Inflammatory macrophage treated with lipopolysaccharide for 4 hours (primary cell): ENCODE measurements at places on chromosomes 6 and 20.

- DNase-seq = no peak
Measured at GRCh38 chr20:23094213-23094896, 8.2 kb upstream of the CD93 start.

- no peak for DNase-seq
Measured at GRCh38 chr6:15411766-15412165, 165.9 kb downstream of the JARID2 start.

DNA sequence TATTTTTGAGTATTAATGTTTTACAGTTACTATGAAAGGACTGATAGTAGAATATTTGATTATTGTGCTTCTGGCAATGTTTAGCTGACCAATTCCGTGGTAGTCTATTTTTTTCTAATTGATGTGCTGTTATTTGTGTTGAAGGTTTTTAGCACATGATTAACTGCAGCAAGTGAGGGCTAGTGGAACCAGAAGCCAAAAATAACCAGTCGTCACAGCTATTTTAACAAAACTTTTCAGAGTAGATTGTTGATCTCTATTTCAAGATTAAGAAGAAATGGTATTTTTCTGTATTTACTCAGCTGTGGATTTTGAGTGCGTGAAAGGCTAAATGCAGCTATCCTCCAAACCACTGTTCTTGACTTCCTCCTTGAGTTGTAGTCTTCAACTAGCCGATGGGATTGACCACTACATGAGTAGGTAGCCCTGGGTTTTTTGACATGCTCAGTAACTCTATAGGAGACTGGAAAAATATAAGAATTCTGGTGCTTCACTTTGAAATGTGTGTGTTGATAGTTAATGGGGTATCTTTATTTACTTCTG is 258.0 kb downstream of the ZFAND3 start:
- DNase-seq = no peak

- DNase-seq = peak; percentile 71
Measured at GRCh38 chr20:49851231-49851705, 38.6 kb downstream of the SLC9A8 start.

DNA sequence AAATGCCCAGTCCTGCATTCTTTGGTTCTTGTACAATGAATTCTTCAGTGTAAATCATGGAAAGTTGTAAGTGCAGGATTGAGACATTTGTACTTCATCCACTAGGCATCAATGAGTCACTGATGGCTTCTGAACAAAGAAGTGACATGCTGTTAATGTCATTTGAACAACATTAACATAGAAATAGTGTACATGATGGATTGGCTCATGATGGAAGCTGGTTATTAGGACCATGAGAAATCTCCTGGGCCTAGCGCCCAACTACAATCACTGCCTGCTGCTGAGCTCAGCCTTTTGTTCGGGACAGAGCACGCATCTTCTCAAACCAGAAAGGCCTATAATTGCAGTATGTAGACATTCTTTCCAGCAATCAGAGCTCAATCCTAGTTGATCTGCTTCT is 316.8 kb upstream of the TSHZ2 start:
- no peak for DNase-seq

GRCh38 chr6:15346315-15346714 is 100.4 kb downstream of the JARID2 start:
- DNase-seq = no peak

GRCh38 chr6:132085731-132086130 is 134.6 kb upstream of the CCN2 start:
- no peak for DNase-seq

DNA sequence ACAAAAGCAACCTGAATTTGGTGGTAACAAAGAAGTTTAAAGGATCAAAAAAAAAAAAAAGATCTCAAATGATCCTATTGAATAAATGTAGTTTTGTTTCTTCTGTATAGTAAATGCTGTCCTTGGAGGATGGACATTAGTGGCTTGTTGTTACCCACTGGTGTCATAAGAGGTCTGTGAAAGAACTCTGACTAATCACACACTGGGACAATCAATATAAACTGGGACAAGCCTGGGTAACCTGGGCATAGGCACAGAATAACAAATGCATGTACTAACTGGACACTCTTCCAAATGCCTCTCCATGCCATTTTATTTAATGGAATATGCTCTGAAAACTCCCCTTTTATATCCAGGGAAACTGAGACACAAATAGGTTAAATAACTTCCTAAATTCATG is 241.4 kb downstream of the DOK5 start:
- no peak for DNase-seq

GRCh38 chr6:1435806-1436205 is 46.4 kb downstream of the FOXF2 start:
- no peak for DNase-seq

DNA sequence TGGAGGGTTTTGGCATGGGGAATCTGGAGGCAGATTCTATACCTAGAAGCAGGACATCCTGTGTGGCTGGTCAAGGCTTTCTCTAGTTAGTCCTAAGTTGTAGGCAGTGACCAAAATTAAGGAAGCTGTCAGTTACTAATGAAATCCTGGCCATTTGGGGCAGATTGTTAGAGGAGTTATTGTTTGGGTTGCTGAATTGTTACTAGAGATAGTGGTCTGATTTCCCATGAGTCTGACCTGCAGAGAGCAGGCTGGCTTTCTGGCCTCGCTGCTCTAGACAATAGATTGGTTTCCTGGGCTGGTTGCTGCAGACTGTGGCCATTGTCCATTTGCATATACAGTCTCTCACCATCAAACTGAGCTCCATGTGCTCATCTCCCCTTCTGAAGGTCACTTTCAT is 205.0 kb upstream of the SASH1 start:
- no peak for DNase-seq

GRCh38 chr6:103277936-103278335 is 1581.8 kb downstream of the HACE1 start:
- DNase-seq = no peak

DNA sequence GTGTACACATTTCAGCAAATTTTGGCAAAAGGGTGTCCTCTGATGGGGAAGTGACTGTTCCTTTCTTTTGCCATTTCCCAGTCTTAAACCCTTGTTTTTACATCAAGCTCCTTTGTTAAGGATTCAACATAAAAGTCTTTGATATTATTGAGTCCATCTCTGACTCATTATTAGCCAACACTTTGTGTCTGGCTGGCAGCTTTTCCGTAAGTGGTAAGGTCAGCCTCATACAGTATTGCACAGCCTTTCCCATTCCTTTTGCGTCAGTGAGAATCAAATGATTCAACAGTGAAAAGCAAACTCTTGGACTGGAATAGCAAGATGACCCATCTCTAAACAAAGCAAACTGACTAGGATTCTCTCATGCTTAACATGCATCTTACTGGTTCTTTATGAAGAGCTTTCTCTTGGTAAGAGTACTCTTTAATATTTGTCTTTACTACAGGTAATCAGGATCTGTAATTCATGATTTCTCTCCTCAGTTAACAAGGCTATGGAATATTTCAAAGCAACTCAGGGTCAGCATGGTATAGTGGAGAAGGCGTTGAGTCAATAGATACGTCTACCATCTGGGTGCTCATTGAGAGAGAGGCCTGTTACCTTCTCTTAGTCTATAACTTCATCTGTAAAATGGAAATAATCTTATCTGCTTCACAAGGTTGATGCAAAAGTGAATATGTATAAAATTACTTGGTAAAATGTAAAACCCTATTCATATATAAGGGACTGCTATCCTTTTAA is 183.6 kb downstream of the PRL start:
- peak; percentile 58 for DNase-seq

DNA sequence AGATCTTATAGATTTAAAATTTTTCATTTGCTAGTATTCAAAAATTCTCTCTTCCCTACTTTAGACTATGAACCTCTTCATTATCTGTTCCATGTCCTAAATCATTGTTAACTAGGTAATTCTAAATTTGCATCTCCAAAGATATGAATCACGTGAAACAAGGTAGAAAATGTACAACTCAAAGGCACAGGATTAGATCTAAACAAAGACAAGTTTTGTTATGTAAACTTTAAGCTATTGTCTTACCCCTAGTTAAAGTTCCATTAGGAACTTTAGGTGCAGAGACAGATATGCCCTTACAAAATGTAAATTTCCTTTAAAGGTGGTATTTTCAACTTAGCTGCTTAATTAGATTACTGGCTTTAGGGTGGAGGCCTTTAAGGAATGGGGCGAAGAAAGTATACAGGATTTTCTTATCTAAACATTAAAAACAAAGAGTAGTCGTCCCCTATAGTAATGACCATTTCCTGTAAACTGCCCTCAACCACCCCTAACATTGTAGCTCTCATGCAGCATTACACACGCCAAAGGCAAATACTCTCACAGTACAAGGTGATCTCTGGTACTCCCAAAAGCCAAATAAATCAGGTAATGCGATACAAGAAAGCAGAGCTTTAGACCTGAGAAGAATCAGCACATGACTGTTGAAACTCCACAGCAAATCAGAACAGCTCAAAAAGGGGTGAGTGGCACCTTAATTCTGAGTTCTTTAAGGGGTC is 57.4 kb upstream of the MRAP2 start:
- DNase-seq = no peak

- no peak for DNase-seq
Measured at GRCh38 chr6:548517-548916, 108.4 kb downstream of the HUS1B start.

GRCh38 chr20:62083312-62083711 is 17.6 kb upstream of the TAF4 start:
- no peak for DNase-seq

GRCh38 chr6:115485400-115485799 is 575.3 kb downstream of the FRK start:
- no peak for DNase-seq

DNA sequence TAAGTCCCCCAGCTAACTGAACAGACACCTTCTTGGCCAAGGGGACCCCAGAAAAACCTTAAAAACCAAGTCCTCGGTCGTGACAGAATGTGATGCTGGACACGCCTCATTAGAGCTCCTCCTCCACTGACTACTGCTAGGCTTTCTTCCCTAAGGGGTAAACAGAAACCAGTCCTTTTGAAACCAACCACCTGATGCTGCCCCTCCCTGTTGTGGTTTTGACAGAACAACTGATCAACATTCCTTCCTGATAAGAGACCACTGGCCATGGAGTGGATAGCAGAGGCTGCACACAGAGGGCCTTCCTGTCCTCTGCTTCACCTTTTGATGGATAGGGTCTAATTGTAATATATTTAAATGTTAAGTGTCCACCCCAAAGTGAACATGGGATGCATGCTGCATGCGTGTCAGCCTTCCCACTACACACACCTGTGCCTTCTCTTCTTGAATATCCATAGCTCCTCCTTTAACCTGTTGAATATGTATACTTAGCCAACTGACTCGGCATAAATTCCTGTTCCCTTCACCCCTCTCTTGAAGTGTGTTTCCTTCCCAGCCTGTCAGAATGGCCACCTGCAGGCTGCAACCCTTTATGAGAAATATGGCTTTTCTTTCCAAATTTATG is 27.9 kb upstream of the SLC2A12 start:
- no peak for DNase-seq

GRCh38 chr6:159978291-159979135 is 9.6 kb downstream of the IGF2R start:
- DNase-seq = peak; percentile 50

GRCh38 chr6:27263886-27264285 is 16.4 kb downstream of the PRSS16 start:
- DNase-seq = no peak

DNA sequence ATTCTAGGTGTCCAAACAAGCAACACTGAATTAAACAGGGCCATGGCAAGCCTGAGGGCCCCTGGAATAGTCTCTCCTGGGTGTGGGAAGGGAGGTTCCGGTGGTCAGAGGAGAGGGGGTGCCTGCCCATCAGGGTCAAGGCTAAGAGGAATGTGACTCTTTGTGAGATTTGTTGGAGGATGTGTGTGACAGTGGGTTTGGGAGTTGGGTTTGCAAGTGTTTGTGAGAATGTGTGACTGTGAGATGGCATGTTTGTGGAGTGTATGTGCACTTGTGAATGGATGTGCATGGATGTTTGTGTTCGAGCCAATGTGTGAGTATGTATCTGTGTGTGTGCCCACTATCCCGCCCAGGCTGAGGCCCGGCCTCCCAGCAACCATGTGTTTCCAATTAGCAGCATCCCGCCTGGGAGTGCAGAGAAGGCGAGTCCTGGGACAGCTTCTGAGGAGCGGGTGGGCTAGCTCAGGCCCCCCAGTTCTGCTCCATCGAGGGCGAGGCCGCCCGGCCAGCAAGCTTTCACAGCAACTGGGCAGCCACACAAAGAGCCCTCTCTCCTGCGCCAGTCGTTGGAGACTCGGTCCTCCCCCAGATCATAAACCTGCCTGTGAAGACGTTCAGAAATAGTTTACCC is 12.6 kb downstream of the FOXC1 start:
- DNase-seq = no peak

DNA sequence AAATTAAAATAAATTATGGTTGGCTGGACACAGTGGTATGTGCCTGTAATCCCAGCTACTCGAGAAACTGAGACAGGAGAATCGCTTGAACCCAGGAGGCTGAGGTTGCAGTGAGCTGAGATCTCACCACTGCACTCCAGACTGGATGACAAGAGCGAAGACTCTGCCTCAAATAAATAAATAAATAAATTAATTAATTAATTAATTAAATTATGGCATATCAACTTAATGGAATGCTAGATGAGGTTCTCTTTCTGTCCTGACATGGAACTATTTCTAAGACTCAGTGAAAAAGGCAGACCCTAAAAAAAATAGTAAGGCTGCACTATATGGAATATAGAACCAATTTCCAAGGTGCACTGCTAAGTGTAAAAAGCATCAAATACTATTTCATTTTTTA is 4.8 kb downstream of the SRPK1 start:
- DNase-seq = no peak

DNA sequence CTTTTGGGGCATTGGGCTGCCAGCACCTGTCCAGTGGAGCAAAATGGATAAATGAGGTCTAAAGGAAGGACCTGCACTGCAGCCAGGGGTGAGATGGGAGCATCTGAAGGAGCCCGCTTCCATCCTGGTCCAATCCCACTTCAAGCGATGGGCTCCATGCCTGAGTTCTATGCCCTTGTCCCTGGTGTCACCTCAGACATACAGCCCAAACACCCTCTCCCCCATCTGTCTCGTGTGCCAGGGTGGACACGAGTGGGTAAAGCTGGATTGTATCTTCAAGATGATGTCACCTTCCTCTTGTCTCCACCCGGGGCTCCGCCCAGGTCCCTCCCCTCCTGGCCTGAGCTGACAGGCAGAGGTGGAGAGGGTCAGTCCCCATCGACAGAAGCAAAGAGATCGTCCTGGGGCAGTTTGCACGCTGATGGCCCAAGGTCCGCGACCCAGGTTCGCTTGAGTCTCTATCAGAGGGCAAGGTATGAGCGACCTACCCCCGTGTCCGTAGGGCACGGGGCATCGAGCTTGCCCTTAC is 544 bp downstream of the SMIM29 start:
- DNase-seq = peak; percentile 77

GRCh38 chr6:161584051-161584450 is 310.2 kb upstream of the AGPAT4 start:
- no peak for DNase-seq

- DNase-seq = no peak
Measured at GRCh38 chr20:38519426-38519825, 46.8 kb downstream of the RALGAPB start.

DNA sequence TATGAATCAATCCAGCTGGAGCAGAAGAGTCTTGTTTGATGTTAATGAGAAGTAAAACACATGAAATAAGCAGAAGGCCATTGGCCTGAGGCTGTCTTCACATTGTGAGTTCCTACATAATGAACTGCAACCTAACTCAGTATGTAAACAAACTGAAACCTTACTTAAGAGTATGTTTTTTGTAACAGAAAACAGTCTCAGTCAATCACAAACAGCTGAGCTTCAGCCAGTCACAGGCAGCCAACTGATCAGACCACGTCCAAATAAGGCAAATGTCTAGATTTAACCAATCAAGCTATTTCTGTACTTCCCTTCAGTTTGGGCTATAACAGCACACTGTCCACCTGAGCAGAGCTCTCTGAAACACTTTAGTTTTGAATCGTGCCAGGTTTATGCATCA is 234.7 kb downstream of the TRDN start:
- DNase-seq = no peak
